Natural killer cell (primary cell): ENCODE measurements at places on chromosomes 13 and 19. TPM values are rescaled to one million over a fixed set of nuclear protein-coding genes. Genes with fewer than 3 reads are reported as not detected.

DNA sequence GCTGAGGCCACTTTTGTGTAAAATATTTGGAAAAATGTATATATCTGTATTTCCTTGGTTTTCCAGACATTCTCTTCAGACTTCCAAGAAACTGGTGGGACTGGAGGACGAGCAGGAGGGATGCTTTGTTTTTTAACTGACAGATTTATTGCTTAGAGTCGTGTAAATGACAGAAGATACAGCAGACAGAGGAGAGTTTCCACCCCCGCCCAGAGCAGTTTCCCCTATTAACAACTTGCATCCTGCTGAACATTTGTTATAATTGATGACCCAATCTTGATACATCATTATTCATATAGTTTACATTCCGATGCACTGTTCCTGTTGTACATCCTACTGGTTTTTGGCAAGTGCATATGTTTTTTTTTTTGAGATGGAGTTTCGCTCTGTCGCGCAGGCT is 7.1 kb upstream of the DOCK6 start:
- no peaks in the 10 kb centered on the region for H3K4me1 ChIP-seq
- no peaks in the 10 kb centered on the region for H3K36me3 ChIP-seq
- DNase-seq, result no peak
- H3K27ac ChIP-seq, result no peak overlapping the region

DNA sequence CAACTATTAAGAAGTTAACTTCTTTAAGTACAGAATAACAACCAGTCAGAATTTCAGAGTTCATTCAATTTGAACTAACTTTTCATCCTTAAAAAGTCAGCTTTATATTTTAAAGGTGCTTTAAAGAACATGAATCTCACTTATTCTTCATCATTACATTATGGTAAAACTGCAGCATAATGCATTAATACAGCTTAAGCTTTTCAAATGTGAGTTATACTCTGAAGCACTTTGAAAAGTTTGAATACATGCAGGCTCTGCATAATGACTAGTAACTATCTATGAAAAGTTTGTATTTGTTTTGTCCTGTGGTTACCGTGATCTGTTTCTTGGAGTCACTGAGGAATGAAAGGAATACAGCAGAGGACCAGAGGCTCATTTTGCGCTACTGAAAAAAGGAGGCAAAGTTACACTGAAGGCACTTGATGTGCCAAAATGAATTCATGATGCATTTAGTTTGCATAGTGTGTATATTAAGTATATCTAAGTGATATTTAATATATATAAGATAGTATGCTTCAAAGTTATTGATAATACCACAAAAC is 4.1 kb downstream of the PCDH17 start:
- H3K27ac ChIP-seq, result no peak overlapping the region
- no peak for DNase-seq
- H3K4me3 ChIP-seq, result no peak overlapping the region
- peaks cover 15% of the 10 kb centered on the region for H3K27me3 ChIP-seq

DNA sequence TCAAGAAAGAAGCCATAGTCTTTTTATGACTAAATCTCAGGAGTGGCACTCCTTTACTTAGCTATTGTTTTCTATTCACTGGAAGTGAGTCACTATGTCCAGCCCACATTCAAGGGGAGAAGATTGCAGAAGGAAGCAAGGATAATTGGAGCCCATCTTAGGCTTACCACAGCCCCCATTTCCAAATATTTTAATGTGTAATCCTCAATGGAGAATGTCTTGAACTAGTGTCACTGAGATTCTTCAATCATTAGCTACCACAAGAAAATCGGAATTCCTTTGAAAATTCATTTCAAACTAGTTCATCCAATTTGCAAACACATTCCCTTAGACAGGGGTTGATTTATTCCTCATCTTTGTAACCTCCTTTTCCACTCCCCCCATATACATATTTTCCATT is 84.7 kb downstream of the DLEU7 start:
- no peaks in the 10 kb centered on the region for H3K36me3 ChIP-seq
- H3K4me1 ChIP-seq, result no peaks in the 10 kb centered on the region
- H3K27me3 ChIP-seq, result no peaks in the 10 kb centered on the region
- H3K4me3 ChIP-seq, result no peak overlapping the region
- DNase-seq, result no peak

Gene ZNF560
- total RNA-seq, result not detected
